ENCODE measurements at places on chromosomes 2 and 18.

- DNase-seq = no peak
These were observed 189.7 kb upstream of the REV1 start for GRCh38 chr2:99679518-99679917.

GRCh38 chr2:82735336-82735735 lies 1723.7 kb downstream of the SUCLG1 start:
- DNase-seq = no peak

DNA sequence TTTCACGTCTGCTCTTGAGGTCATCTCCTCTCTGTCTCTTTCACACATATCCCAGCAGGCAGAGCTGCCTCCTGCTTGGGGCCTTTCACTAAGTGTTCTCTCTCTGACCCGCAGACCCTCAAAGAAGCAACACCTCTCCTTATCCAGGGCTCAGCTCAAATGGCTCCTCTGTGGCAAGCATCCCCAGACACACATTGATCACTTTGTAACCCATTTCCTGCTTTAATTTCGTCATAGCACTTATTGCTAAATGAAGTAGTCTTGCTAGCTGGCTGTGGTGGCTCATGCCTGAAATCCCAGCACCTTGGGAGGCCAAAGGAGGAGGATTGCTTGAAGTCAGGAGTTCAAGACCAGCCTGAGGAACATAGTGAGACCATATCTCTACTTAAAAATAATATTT lies 41.4 kb downstream of the SGPP2 start:
- no peak for DNase-seq

- DNase-seq = no peak
These were observed 7.7 kb downstream of the LPIN1 start for GRCh38 chr2:11753886-11754699.

GRCh38 chr2:51994123-51994763 lies 962.3 kb upstream of the NRXN1 start:
- DNase-seq = no peak

- no peak for DNase-seq
These were observed 1.5 kb upstream of the AAK1 start for GRCh38 chr2:69645031-69645431.
